G401 (cell line): ENCODE measurements at places on chromosomes 7 and 10. TPM values are rescaled to one million over a fixed set of nuclear protein-coding genes. Genes with fewer than 3 reads are reported as not detected.
A peak's percentile ranks its signal among the peaks of the same experiment; 100 is the strongest.

DNA sequence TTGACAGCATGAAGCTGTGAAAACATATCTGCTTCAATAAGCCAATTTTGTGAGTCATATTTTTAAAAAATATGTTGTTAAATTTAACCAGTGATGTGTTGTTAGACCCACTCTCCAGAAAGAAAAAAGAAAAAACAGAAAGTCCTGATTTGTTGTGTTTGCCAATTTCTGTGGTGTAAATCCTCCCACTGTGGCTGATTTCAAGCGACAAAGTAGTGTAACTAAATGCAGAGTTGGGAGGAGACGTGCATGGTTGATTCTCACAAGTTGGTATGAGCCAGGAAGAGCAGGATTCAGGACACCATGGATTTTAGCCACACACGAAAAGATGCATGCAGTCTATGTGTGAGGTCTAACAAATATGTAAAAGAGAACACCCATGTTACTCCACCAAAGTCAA is 139.1 kb downstream of the CCDC3 start:
- no peak for DNase-seq

- DNase-seq = peak; percentile 68
These were observed 575 bp downstream of the DLG5 start for GRCh38 chr10:77925795-77926565.

DNA sequence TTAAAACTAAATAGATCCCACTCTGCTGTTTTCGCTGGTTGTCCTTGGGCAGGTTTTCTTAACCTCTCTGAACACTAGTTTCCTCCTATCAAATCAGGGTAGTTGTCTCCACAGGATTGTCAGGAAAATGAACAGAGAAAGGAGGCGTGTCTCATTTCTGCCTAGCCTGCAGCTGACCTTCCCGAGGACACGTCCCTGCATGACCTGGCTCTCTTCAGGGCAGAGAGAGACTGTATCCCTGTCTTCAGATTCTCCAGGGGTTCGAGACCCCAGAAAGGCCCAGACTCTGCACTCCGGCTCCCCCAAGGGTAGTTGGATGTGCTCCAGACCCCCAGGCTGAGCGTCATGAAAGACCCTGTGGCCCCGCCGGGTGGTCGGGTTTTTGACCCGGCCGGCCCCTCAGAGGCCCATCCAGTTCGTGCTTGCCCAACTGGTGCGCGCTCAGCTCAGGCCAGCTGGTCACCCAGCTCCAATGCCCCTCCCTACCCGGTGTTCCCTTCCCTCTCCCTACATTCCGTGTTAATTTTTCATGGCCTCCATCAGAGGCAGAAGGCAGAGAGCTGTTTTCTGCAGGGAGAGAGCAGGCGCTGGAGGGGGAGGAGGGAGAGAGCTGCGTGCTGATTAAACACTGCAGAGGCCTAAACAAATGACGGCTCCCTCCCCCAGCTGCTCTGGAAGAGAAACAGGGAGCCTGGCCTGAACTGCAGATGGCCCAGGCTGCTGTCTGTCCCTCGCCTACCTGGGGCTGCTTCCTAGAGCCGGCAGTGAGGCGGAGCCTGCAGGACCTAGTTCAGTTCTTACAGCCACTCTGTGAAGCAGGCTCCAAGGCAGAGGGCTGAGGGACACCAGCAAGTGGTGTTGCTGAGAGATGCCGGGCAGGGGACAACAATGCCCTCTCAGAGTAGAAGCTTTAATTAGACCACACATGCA is 86.2 kb upstream of the PPIF start:
- DNase-seq = peak; percentile 82

- DNase-seq = no peak
These were observed 73.6 kb upstream of the FAM20C start for GRCh38 chr7:118615-119391.

DNA sequence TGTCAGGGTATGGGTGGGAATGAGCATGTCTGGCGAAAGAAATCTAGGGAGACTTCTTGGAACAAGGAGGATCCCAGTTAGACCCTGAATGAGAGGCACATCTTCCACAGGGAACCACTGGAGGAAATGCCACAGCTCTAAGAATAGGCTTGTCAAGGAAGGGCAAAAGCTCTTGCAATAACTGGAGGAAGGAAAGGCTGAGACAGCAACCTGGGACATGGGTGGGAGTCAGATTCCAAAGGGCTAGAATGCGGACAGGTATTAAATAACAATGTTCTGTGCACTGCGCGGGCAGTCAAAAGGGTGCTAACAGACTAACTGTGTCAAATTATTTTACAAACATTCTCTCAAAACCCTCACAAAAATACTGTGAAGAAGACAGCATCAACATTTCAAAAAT is 4.5 kb downstream of the NUDCD3 start:
- DNase-seq = no peak

GRCh38 chr7:122262246-122262645 is 42.3 kb downstream of the FEZF1 start:
- no peak for DNase-seq

DNA sequence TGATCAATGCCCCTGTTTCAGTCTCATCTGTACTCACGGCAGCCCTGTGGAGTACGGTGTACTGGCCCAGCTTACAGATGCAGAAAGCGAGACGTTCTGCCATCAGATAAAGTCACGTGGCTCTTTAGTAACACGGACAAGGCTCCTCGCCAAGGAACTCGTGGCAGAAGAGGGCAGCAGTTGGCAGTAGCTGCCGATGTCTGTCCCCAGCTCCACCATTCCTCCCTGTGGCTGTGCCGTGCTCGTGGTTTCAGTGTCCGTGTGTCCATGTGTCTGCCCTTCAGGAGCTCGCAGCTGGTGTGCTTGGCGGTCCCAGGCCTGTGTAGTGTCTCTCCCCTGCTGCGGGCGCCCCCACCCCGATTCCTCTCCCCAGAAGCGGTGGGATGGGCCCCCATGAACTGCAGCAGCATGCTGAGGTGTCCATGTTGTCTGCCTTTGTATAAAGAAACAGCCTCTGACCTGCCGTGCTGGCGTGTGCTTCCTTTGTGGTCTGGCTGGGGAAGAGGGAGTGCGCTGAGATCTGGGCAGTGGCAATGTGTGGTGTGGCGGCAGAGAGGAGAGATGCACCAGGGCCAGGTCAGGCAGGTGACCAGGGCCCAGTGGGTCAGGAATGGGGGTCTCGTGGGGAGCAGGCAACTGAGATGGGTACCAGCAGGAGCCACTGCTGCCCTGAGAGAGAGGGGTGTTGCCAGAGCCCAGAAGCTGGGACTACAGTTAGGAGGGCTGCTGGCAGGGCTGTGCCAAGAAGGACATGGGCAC is 9.8 kb downstream of the RHBDD2 start:
- peak; percentile 79 for DNase-seq

GRCh38 chr10:23525406-23525805 is 86.5 kb downstream of the OTUD1 start:
- peak; percentile 35 for DNase-seq

The MYL10 gene
- total RNA-seq = 0.17 TPM in 1 of 2 replicates, not detected in the other

DNA sequence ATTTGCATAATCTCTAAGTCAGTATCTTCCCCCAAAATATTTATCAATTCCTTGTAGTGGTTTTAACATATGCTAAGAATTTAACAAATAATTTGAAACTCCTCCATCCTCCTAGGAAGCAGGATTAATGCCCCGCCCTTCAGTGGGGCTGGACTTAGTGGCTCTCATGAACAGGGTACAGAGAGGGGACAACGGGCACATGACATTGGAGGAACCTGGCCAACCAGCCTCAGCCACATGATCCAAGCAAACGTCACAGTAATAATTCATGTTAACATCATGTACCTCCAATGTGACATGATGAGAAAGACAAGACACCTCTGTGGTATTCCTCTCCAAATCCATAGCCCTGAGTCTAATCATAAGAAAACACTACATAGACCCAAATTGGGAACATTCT is 50.5 kb downstream of the NUDCD3 start:
- no peak for DNase-seq

- peak; percentile 41 for DNase-seq
These were observed 804 bp downstream of the TMEM106B start for GRCh38 chr7:12211711-12212485.

- DNase-seq = no peak
These were observed 579.7 kb downstream of the SUGCT start for GRCh38 chr7:40714363-40715052.

- no peak for DNase-seq
These were observed 5.1 kb downstream of the BICC1 start for GRCh38 chr10:58517491-58518355.
